ENCODE measurements at places on chromosomes 16 and 17.

DNA sequence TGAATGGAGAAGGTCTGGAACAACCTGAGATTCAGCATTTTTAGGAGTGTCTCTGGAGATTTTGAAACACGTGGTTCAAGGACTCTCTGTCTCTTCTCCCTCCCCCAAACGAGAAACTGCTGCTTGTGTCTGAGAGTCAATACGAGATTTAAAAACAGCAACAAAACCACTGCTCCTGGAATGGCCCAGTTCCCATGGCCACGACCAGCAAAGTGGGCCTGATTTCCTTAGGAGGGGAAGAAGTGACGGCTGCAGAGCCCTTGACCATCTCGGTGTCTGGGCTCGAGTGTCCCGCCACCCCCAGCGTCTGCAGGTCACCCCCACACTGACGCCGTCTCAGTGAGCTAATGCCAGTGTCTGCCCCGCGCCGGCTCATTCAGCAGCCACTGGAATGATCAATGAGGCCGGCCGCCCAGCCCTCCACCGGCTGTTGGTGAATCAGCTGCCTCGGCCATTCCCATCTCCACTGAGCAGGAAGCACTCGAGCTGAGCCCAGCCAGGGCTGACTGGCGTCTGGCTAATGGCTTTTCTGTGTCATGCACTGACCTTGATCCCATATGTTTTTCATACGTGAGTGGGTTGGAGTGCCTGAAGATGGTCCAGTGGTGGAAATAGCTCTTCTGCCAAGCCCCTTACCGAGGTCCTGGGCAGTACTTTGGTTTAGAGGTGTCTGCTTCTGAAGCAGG is 151.8 kb downstream of the PITPNC1 start:
- DNase-seq = no peak

DNA sequence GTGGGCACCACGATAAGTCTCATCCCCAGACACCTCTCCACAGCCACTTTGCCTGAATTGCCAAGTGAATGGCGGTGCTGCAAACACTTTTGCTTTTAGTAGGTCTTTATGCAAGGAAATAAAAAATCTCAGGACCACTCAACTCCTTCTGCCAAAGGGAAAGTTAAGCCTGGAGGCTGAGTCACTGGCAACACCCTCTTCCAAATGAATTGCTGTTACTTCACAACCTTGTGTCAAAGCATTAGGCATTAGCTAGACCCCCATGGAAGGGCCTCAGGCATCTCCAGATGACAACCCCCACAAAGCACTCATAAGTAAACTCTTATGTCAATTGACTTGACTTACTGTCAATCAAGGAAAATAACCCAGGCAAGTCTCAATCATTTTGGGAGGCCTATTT is 43.0 kb downstream of the RNF112 start:
- no peak for DNase-seq

DNA sequence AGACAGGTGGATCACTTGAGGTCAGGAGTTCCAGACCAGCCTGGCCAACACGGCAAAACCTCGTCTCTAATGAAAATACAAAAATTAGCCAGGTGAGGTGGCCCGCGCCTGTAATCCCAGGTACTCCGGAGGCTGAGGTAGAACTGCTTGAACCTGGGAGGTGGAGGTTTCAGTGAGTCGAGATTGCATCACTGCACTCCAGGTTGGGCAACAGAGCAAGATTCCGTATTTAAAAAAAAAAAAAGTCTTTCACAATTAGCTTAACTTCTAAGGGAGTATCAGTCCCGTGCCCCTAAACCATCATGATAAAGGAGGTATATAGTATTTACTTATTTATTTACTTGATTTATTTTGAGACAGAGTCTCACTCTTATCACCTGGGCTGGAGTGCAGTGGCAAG is 3.4 kb upstream of the MEFV start:
- DNase-seq = no peak

DNA sequence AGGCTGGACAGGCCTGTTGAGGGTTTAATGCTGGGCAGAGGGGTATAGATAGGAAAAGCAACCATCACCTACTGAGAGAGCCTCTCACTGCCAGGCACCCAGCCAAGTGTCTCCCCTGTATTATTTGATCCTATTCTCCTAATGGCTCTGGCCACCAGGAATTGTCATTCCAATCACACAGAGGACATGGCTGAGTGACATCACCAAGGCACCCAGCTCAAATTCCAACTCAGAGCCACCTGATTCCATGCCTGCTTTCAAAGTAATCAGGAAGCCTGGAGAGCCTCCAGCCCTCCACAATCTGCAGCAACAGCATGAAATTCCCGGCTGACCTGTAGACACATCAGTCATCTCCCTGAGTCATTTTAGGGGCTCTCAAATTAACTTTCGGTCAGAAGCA is 368.9 kb upstream of the C16orf82 start:
- DNase-seq = no peak

- DNase-seq = no peak
Observed at GRCh38 chr17:59353106-59353854, 21.8 kb downstream of the YPEL2 start.

DNA sequence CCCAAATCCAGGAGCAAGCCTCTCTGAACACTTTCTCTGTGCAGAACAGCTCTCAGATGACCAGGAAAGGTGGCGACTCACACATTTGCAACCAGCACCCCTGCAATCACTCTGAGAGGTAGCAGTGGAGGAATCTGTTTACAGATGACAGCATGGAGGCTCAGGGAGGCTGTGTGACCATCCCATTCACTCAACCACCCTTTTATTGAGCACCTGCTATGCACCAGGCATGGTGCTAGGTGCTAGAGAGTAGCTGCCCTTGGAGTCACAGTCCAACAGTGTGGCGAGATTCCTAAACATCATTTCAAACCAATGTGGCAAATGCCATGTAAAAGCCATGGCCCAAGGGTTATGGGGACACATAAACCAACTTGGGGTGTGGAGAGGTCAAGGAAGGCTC is 1.5 kb upstream of the ITGB4 start:
- DNase-seq = no peak

DNA sequence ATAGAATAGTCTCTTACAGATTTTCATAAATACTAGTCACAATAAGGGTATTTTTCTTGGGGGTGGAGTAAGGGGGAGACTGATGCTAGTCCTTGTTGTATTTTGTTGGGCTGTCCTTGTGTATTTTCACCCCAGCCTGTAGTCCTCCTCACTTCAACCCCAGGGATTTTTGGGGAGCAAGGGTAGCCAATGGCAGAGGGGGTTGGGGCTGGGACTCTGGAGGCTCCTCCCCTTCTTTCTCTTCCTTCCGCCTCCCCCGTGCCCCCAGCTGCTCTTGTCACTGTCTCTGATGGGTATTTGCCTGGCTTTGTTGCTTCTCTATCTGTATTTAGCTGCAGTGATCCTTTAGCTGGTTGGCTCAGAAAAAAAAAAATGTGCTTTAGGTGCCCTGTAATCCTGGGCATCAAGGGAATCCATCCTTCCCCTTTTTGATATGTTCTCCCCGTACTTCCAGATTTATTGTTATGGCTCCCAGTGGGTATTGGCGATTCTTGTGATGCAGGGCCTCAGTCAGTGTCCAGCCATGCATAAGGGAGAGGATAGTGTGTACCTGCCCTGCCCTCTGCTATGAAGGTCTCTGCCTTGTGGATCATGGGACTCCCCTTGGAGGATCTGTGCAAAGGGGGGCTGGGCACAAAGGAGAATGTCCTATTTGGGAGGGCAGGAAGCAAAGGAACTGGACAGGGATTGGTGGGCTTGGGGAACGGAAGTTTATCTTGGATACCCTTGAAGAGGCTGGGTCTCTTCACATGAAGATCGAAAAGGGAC is 16.5 kb downstream of the SNF8 start:
- DNase-seq = no peak

DNA sequence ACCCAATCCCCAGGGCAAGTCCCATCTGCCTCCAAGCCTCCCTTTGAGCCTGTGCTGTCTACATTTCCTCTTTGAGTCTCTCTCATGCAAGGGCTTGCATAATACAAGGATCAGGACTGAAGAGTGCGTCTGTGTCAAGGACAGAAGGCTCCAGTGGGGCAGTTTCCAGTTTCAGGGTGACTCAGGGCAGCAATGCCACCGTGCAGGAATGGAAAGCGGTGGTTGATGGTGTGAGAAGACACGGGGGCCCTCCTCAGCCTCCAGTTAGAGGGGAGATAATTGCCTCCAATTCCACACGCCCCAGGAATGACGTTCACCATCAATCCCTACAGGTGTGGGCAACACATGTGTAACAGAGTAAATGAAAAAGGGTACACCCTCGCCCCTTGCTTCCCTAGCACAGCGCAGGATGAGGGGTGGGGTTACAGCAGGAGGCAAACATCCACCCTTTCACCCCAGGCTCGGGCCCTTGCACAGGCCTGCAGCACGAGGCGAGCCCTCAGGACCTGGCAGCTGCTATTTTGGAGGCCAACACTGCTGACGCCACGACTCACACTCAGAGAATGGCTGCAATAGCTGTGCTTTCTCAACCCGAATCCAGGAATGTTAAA is 24.8 kb upstream of the SLC25A19 start:
- DNase-seq = no peak

DNA sequence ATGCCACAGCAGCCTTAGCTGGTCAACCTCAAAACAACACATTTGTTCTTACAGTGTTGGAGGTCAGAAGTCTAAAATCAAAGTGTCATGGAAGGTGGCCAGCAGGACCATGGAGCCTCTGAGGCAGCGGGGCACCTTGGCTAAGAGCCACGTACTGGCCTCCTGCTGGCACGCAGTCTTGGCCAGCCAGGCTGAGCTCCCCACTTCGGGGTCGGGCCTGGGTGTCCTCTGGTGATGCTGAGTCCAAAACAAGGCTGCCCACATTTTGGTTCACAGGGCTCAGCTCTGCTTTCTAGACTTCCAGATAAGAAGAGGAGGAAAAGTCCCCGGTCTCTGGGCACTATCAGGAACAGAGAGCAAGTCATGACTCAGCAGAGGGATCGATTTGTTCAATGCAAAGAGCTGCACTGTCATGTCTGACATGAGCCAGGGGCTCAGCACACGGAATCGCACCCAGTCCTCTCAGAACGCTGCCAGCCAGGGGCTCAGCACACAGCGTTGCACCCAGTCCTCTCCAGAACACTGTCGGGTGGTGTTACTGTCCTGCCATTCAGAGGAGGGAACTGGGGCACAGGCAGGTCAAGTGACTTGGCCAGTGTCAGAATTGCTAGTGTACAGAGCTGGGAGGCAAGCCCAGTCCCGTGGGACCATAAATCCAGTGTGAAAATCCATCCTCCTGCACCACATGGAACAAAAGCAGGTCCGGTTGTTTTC is 2.5 kb downstream of the LGALS9 start:
- DNase-seq = no peak

DNA sequence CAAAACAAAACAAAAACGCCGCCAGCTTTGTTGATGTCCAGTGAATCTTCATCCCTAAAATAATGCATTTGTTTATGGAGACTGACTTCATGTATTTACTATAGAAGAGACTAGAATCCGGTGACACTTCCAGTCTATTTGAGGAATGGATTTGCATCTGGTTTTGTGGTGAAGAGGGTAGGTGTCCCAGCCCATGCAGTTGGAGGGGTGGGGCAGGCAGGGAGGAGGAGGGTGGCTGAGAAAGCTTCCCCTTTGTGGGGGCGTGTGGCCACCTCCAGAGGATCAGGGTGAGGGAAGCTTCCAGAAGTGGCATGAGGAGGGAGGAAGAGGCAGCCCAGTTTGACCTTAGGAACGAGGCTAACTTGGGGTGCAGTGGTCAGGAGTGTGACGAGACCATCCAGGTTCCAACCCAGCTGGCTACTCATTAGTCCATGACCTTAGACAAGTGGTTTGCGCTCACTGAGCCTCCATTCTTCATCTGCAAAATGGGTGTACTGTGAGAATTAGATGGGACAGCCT is 69.5 kb downstream of the CMIP start:
- DNase-seq = no peak
